ENCODE measurements at places on chromosomes 1 and 21. TPM values are rescaled to one million over a fixed set of nuclear protein-coding genes. Genes with fewer than 3 reads are reported as not detected.

The TXLNA gene
- total RNA-seq, result 30.4 TPM

The HES3 gene
- not detected for total RNA-seq

The MYBPH gene
- total RNA-seq, result not detected

The LCK gene
- total RNA-seq, result 0.07 TPM

The CHD5 gene
- 2.6 TPM for total RNA-seq

The PLCH2 gene
- 0.40 TPM for total RNA-seq

The MYOC gene
- total RNA-seq, result not detected

The FCRLA gene
- total RNA-seq, result not detected

The GATAD2B gene
- total RNA-seq, result 9.4 TPM

The AIM2 gene
- not detected for total RNA-seq

The OR2L8 gene
- total RNA-seq, result not detected

The LGR6 gene
- total RNA-seq, result 0.90 TPM

The WDR64 gene
- total RNA-seq, result not detected

The IFNLR1 gene
- 0.88 TPM for total RNA-seq

The SPSB1 gene
- 34.1 TPM for total RNA-seq

The HPCA gene
- 0.19 TPM for total RNA-seq

The OLFML3 gene
- total RNA-seq, result 4.1 TPM

The RAP1GAP gene
- 10.1 TPM for total RNA-seq

The VCAM1 gene
- total RNA-seq, result not detected

The CR1L gene
- not detected for total RNA-seq

The NUDT4B gene
- 0.58 TPM for total RNA-seq

The FAM110D gene
- not detected for total RNA-seq

The SHISAL2A gene
- total RNA-seq, result 0.38 TPM

The B3GALT5 gene
- 0.14 TPM for total RNA-seq

The TMEM35B gene
- 15.8 TPM for total RNA-seq

The SELL gene
- total RNA-seq, result 0.08 TPM

The TNFRSF9 gene
- total RNA-seq, result 3.7 TPM

The FBLIM1 gene
- total RNA-seq, result 30.9 TPM

The KPRP gene
- not detected for total RNA-seq

The SYT14 gene
- total RNA-seq, result 0.06 TPM

The KCNA2 gene
- total RNA-seq, result 0.05 TPM

The SPRR1B gene
- not detected for total RNA-seq

The GBP2 gene
- 0.96 TPM for total RNA-seq

The LCE3D gene
- 4.0 TPM for total RNA-seq

The LCE6A gene
- not detected for total RNA-seq

The CALML6 gene
- 0.22 TPM for total RNA-seq

The DIO1 gene
- not detected for total RNA-seq

The UTS2 gene
- not detected for total RNA-seq

The CLCA4 gene
- not detected for total RNA-seq

The WNT4 gene
- 0.27 TPM for total RNA-seq
